Cortex of kidney (tissue), 1 donor: ENCODE measurements at places on chromosomes 2 and 18.

- no peak for DNase-seq
Measured at GRCh38 chr2:8334866-8335325, 347.0 kb upstream of the ID2 start.

DNA sequence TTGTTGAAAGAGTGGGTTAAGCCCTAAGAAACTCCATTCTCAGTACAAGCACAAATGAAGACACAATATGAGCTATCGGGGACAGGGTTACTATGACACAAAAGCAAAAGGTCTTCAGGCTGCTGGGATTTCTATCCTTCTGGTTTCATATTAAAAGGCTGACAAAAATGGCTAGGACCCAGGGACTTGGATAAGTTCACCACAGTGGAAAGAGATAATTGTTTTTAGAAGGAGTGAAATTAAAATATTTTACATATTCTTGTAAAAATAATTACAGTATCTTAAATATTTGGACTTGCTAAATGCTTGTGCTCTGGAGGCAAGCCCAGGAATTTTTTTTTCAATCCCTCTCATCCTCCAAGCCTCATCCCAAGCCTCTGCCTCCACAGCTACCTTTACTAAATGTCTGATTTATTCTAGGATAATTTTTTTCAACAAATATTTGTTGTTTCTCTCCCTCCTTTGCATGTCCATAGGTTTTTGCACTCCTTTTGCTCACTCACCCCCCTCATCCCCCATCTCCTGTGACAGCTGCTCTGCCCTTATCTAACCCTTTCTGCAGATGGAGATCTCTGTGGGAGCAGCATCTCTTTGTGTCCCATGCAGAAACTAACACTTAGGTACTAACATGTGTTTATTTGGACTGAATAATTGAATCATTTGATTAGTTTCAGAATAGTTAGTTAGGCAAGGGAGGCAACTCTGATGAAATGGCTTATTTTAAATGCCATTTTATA, 47.8 kb upstream of the NABP1 start:
- no peak for DNase-seq

GRCh38 chr2:62800618-62801017, 95.1 kb downstream of the EHBP1 start:
- no peak for DNase-seq

- no peak for DNase-seq
Measured at GRCh38 chr2:174330945-174331594, 3.7 kb upstream of the SP9 start.

DNA sequence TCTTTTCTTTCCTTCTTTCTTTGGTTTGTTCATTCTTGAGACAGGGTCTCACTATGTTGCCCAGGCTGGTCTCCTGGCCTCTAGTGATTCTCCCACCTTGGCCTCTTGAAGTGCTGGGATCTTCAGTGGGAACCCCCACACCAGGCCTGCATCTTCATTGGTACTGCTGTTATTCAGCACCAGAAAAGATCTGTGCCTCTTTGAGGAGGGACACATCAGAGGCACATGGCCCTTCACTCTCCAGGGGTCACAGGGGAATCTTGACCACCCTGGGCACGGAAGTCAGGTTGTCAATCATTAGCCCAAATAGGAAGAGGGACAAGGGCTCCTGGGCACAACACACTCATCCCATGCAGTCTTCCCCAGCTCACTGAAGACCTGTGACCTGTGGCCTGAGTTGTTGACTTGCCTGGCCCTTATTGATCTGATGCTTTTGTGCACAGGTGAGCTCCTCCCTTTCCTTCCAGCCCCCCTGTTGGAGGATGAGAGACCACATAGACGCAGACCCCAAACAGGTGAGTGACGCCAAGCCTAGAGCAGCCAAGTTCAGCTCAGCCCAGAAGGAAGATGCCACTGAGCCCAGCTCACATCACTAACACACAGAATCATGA, 33.0 kb upstream of the ODC1 start:
- DNase-seq, result no peak

- no peak for DNase-seq
Measured at GRCh38 chr2:134875309-134875708, 36.9 kb downstream of the ACMSD start.

DNA sequence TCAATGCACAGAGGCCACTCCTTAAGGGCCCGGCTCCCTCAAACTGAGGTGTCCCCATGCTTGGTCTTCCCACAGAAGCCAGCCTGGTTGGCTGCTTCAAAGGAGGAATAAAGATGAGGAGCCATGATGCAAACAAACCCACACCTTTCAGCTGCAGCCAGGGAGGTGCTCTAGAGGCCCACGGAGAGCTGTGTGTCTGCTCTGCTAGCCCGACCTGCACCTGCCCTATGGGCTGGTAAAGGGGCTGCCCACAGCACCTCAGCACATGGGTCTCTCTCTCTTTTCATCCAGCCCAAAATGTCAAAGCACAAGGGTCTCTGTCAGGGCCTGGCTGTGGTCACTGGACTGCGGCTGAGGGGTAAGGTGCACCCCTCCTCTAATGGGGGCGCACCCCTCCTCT, 132.1 kb downstream of the MSH2 start:
- no peak for DNase-seq

DNA sequence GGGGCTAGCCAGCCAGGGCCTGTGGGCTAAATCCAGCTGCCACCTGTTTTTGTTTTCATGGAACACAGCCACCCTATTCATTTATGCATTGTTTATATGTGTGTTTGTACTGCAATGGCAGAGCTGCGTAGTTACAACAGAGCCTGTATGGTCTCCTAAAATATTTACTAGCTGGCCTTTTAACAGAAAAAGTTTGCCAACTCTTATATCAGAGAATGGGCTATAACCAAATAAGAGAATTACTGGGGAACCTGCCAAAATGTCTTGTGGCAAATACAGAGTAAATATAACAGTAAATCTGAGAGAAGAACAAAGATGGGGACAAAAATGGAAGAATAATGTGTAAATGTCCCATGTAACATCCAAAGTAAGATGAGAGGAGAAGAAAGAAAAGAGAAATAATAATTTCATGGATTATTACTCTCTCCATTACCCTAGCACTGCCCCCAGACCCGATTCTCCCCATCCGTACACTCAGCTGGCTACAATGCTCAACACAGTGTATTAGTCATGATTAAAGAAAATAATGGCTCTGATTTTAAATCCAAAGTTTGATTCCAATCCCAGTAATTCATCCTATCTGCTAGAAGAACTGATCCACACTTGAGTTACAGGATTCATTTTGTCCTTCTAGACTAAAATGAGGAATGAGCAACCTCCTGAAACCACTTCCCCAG, 249.3 kb downstream of the LRATD1 start:
- DNase-seq, result no peak

GRCh38 chr18:79784965-79785770, 12.6 kb upstream of the KCNG2 start:
- DNase-seq, result no peak

- DNase-seq, result no peak
Measured at GRCh38 chr2:21422050-21422449, 298.3 kb downstream of the TDRD15 start.

DNA sequence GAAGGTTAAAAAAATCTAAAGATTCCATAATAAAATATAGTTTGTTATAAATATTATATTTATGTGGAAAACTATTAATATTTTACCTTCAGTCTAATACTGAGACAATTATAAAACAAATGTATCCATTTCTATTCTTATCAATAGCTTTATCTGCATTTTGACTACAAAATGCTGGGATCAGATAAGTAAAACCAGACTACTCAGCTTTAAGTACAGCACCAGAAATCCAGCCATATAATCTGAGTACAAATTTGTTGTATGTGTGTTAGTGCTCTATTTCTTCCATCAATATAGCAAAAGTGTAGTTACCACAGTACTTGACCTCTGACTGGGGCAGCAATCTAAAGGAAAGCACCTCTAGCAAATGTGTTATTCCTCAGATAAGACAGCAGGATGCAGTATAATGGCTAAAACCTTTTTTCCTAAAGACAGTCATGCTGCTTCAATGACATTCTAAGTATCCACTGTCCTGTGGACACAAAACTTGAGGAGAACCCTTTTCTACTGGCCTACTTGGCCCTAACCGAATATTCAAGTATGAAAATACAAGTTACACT, 68.1 kb downstream of the OLA1 start:
- DNase-seq, result no peak

- no peak for DNase-seq
Measured at GRCh38 chr2:88099798-88100488, 27.9 kb downstream of the FABP1 start.

DNA sequence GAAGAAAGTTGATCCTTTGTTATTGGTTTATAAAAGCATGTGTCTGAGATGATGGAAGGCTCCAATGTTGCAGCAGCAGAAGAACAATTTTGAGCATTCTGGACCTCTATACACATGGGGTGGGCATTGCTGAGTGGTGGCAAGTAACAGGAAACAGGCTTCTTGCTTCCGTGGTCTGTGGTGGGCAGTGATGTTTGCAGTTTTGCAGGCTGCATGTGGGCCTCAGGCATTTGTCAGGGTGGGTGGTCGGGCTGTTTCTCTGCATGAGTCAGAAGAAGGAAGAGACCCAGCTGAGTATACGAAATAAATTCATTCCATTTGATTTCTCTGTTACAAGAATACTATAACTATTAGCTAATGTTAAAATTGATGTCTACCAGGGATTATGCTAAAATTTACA, 239.5 kb upstream of the COL3A1 start:
- no peak for DNase-seq

GRCh38 chr2:100000915-100001707, 141.3 kb downstream of the AFF3 start:
- no peak for DNase-seq

GRCh38 chr2:240206630-240207029, 66.2 kb upstream of the OTOS start:
- DNase-seq, result no peak

DNA sequence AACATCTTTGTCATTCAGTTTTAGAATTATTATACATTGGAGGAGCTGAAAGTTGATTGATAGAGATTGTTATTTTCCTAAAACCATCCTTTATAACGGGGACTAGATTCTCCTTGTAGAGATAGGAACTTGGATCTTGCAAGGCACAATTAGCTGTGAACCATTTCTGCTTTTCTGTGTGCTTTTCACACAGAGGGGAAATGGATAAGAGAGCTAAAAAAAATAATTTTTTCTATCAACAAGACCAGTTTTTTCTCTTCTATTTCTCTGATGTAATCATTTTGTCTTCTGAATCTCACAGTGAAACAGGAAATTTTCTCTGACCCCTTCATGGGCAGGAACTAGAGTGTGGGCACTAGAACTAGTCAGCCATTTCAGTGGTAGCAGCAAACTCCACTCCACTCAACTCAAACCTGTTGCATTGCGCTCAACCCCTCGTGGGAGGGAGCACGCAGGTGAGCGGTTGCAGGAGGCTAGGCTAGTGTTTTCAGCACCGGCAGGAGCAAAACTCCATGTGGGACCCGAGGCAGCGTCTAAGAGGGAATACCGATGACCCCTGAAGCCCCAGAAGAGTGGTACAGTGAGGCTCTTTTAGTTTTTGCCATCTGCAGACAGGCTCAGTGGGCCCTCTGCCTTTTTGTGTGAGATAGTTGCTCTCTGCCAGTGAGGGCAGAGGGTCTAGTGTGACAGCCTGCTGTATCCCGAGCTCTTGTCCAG, 24.0 kb upstream of the SLC39A10 start:
- no peak for DNase-seq

DNA sequence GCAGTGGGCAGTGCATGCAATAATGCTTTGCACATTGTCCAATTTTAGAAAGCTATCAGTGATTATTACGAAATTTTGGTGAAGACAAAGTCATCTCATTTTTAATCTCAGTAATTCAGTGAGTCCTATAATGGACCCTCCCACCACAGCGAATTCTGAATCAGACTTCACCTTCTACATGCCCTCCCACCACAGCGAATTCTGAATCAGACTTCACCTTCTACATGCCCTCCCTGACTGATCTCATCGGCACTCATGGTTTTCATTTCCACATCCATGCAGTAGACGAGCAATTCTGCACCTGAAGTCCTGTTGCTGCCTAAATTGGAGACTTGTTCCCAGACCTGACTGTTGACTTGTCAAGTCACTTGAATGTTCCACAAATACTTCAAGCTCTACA, 522.3 kb downstream of the EIPR1 start:
- DNase-seq, result no peak

GRCh38 chr2:28433935-28434599, 41.4 kb downstream of the FOSL2 start:
- no peak for DNase-seq

- no peak for DNase-seq
Measured at GRCh38 chr2:161030260-161031063, 129.8 kb upstream of the TANK start.

DNA sequence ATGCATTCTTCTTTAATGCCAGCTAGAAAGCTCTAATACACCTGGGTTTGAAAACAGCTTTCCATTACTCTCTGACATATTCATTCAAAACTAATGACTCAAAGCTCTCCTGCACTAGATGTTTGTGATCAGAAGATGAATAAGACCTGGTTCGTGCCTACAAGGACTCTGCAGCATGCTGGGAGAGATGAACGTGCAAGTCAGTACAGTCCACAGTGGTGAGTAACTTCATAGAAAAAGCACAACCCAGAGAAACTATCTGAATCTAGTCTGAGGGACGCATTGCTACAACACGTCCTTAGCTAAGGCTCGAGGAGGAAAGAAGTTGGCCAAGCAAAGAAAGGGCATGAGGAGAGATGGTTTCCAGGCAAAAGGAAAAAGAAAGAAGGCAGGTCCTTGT, 234.3 kb downstream of the OSR1 start:
- DNase-seq, result no peak

- DNase-seq, result no peak
Measured at GRCh38 chr2:40178971-40179370, 272.9 kb downstream of the SLC8A1 start.

DNA sequence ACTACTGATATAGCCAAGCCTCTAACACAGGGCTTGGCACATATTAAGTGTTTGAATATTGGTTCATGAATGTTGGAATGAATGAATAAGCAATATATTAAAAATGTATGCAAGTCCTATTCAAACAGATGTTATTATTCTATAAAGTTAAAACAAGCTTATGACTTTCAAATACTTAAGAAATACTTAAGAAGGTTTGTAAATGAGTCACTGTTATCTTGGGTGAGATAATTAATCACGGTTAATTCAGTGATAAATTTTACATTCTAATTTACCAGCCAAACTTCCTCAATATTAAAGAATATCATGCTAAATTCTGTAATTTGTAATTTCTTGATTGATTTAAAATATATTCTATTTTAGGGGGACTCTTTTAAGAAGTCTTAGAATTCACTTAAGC, 74.8 kb downstream of the RBMS1 start:
- DNase-seq, result no peak

DNA sequence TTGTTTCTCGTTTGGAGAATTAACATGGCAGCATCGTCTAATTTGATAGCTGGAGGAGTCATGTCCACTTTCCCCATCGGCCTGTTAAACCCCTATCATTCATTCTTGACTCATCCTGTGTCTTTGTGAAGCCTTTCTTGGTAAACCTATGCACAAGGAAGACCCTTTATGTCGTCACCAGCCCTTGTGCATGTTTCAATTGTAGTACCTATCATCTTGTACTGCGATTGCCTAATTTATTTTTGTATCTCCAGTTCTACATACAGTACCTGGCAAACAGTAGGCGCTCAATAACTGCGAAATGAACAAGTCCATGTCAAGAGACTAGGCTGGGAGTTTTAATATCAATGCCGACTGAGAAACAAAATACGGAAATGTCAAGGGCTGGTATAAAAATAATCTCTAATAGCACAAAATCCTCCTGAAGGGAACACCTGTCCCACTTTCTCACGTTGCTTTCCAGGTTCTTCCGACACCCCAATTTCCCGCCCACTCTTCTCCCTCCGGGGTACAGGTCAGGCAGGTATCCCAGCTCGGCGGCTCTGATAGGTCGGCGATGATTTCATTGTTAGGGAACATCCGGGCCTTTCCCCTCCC, 1.3 kb upstream of the PPM1B start:
- DNase-seq, result no peak

- no peak for DNase-seq
Measured at GRCh38 chr2:41182961-41183360, 731.1 kb upstream of the SLC8A1 start.
